Stimulated activated CD4-positive, alpha-beta T cell treated with anti-CD3 and anti-CD28 coated beads, Interleukin-12 subunit alpha, Interleukin-12 subunit beta, amount 100 ng/mL, for 4 hours (primary cell): ENCODE measurements at places on chromosomes 1 and 21.

DNA sequence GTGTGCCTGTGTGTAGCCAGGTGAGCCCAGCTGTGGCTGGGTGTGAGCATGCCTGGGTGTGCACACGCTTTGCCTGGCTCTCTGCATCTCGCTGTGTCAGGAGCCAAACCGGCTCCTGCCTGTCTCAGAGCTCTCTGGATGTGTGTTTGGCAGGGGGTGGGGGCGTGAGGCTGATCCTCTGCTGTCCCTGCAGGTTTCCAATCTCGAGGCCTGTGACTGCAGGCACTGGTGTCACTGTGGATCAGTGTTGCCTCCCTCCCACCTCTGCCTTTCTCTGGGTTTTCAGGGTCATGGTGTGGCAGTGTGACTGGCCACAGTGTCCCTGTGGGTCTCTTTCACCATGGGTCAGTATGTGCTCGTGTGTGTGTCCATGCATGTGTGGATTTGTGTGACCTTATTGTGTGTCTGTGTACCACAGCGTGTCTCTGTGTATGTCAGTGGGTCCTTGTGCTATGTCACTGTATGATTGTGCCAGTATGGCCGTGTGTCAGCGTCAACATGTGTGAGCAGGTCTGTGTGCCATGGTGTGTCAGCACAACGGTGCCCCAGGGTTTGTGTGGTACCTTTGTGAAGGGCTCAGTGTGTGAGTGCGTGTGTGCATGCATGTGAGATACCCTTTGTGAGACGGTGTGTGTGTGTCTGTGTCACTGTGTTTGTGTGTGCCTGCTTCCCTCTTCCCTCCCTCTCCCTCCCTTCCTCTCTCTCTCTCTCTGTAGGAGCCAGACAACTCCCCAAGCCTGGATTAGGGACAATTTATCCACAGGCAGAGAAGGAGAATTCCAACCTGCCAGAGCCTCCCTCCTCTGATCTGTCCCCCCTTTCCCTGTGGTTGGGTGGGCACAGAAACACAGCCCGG is 43.4 kb downstream of the AHDC1 start:
- DNase-seq: no peak

- DNase-seq: no peak
Measured at GRCh38 chr1:37905727-37906126, 41.1 kb downstream of the INPP5B start.

- DNase-seq: no peak
Measured at GRCh38 chr1:21586222-21586621, 77.0 kb downstream of the ALPL start.

GRCh38 chr1:183925947-183926346 is 111.6 kb downstream of the COLGALT2 start:
- no peak for DNase-seq

GRCh38 chr21:31993826-31994825 is 121.3 kb downstream of the HUNK start:
- DNase-seq: no peak

DNA sequence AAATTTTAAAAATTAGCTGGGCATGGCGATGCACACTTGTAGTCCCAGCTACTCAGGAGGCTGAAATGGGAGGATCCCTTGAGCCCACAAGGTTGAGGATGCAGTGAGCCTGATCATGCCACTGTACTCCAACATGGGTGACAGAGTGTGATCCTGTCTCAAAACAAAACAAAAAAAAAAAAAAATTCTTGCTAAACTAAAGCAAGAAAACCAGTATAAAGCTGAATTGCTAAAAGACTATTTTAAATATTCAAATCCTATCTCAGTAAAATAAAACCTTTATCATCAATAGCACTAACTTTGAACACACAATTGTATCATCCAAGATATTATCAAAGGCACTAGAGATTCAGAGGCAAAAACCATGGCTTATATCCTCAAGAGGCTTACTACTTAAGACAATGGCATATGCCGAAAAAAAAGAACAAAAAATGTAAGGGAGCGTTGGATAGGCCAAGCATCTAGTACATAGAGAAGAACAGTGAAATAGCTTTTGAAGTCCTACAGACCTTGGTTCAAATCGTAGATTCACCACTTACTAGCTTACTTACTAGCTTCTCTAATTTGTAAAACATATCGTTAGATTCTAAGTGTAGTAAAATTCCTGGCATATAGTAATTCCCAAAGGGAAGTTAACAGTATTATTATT is 3.6 kb downstream of the EPS15 start:
- no peak for DNase-seq

GRCh38 chr1:117883616-117884015 is 45.8 kb downstream of the GDAP2 start:
- DNase-seq: no peak

DNA sequence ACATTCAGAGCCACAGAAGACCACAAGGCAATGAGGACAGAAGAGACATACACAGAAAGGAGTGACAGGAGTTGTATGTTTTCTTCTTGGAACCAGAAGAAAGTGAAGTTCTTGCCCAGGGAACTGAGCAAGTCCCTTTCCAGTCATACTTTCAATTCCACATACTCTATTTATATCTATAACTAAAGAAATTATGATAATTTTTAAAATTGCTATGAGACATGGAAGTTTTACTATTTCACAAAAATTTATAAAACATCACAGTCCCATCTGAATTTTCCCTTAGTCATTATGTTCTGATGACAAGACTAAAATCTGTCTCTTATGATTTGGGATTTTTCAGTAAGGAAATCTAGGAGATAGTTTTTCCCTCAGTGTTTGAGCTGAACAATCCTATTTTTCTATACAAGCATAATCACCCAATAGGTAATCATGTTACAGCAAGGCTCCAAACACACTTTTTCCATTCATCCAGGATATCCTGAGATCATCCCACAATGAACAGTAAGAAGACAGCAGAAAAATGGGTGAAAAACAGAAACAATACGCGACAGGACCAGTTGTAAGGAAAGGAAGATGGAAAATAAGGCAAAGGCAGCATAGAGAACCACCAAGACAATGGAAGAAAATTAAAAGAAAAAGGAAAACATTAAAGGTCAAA is 154.6 kb downstream of the VAV3 start:
- no peak for DNase-seq

- DNase-seq: no peak
Measured at GRCh38 chr1:243343970-243344937, 88.4 kb downstream of the SDCCAG8 start.

- DNase-seq: no peak
Measured at GRCh38 chr1:117644696-117645311, 39.0 kb downstream of the TENT5C start.

DNA sequence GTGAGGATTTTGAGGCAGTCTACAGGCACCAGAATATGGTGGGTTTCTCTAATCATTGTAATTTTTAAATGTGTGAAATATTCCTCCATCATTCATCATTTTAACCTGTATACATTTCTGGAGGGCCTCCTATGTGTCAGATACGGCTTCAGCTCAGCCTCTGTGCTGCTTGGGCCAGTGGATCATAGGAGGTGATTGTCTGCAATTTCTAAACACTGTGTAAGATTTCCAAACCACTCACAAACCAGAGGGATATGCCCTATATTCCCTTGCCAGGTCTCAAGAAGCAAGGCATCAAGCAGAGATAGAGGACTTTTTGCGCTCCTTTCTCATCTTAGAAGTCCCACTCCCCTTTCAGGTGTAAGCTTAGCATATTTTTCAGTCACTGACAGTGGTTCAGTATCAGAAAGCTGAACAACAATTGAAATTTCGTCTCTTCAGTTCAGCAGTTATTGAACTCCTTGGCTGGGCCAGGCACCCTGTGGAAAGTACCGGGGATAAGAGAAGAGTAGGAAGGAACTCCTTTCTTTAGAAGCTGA is 190.9 kb downstream of the NFIA start:
- no peak for DNase-seq

GRCh38 chr1:42035205-42035829 is 116.6 kb upstream of the HIVEP3 start:
- no peak for DNase-seq

DNA sequence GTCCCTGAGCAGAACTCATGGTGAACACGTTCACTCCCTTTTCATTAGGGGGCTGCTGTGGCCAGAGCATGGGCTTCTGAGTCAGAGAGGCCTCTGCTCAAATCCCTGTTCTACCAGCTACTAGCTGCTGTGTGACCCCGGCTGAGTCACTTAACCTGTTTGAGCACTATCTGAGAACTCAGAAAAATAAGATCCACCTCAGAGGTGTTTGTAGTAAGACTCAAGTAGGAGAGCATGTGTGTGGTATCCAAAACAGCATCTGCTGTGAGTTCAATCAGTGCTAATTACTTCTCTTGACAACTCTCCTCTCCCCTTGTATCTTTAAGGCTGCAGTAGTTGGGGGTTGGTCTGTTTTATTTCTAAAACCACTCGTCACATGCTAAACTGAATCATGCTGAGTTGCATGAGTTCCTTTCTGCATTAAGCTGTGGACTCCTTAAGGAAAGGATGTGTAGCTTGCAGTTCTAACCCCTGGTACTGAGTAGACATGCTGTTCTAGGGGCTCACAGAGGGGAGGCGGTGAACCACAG is 39.7 kb upstream of the JUN start:
- DNase-seq: no peak

DNA sequence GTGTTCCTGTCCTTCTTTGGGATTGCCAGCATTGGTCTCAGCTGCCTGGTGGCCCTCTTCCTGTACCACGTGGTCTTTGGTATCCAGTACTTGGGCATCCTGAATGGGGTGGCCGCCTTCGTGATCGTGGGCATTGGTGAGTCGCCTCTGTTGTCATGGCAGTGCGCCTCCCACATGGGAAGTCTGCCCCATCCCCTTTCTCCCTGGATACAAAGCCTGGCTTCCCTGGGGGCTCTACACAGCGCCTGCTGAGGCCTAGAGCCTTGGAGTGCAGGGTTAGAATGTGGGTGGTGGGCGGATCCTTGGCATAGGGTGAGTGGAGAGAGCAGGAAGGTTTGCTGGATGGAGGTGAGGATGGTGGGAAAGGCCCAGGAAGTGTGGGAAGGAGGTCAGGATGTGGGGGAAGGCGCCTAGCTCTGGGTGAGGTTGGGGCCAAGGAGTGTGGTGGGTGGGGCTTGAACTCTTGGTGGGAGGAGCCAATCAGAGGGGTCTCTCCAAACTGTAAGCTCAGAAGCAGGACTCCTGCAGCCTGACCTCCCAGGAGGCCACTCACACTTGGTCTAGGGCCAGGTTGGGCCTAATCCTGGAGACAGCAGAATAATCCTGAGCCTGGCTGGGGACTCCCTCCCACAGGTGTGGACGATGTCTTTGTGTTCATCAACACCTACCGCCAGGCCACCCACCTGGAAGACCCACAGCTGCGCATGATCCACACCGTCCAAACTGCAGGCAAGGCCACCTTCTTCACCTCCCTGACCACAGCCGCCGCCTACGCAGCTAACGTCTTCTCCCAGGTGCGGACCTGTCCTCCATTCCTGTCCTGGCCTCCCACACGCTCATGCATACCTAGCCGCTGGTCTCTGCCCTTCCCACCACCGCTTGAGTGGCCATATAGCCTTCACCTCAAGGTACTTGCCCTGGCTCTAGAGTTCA is 36.7 kb downstream of the DISP3 start:
- DNase-seq: no peak

DNA sequence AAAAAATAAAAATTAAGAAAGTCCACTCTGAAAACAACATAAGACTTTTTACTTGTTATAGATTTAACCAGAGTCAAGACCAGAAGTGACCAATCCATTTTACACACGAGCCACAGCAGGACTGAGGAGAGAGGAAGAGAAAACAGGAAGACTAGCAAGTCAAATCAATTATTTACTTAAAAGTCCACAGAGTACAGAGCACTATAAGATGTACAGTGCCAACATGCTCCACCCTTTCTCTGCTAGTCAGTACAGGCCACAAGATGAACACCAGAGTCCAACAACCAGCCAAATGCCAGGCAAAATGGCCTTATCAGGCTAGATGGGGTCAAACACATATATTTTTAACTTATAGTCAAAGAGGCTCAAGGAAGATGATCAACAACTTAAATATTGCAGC is 19.5 kb downstream of the LUZP1 start:
- no peak for DNase-seq

DNA sequence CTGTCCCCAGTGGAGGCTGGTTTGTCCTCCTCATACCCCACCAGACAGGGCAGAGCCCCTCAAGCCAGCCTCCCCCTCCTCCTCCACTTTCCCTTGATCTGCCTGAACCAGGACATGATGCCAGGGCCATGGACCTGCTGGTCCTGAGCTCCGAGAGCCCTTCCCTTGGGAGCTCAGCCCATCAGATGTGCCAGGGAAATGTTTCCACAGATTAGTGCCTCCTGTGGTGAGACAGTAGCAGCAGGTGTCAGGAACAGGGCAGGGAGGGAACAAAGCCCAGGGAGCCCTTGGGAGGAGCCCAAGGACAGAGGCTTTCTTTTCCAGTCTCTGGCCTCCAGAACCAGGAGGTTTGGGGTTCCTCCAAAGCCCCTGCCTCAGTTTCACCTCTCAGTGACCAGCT is 14.6 kb upstream of the SLC41A1 start:
- DNase-seq: no peak
